Stimulated activated CD8-positive, alpha-beta memory T cell treated with anti-CD3 and anti-CD28 coated beads, Interleukin-12 subunit alpha, Interleukin-12 subunit beta, amount 100 ng/mL, for 4 hours (primary cell): ENCODE measurements at places on chromosomes 11 and 22.

DNA sequence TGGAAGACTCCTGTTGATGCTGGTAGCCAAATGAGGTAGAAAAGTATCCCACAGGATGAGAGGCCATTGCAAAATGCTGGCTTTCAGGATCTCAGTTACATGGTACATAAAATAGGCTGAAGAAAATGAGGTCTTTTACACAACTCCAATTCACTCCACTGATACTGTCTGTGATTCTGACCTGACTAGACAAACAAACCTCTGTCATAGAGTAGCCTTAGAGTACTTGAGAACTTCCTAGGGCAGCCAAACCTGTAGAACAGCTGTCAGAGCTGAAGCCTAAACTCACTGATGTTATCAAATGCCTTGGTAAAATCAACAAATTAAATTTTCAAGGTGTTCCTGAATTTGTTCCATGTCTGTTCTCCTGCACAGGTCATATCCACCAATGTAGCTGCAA lies 26.2 kb upstream of the POGLUT3 start:
- DNase-seq, result no peak

- no peak for DNase-seq
Observed at GRCh38 chr11:23974051-23974450, 522.8 kb upstream of the LUZP2 start.

DNA sequence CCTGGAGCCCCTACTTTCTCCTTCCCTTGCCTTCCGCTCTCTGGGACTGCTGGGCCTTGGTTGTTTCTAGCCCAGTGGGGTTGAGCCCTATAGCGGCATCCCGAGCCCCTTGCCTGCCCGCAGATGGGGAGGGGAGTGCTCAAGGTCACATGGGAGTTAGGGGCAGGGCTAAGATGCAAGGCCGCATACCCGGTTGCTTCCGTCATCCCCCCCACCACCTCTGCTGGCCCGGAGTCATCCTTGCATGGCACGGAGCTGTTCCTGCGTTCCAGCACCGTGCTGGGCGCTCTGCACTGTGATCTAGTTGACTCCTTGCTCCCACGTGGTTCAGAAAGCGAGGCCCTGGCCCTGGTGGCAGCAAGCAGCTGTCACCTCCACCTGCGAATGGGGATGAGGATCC lies 18.0 kb downstream of the FLRT1 start:
- DNase-seq, result no peak

- no peak for DNase-seq
Observed at GRCh38 chr11:94521684-94522083, 9.4 kb downstream of the C11orf97 start.

GRCh38 chr11:75583718-75584658 lies 21.9 kb downstream of the SERPINH1 start:
- no peak for DNase-seq

DNA sequence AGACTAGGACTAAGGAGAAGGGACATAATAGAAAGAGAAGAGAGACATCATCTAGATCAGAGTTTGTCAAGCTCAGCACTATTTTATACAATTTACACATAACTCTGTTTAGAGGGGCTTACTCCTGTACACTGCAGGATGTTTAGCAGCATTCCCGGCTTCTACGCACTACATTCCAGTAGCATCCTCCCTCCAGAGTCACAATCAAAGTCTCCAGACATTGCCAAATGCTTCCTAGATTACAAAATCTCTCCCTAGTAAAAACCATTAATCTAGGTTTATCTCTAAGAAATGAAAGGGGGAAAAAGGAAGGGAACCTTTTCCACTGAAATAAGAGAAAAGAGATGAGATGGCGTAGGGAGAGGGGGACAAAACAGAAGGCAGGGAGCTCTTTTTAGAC lies 4.0 kb downstream of the USP28 start:
- no peak for DNase-seq

- DNase-seq, result no peak
Observed at GRCh38 chr11:69936771-69937170, 117.6 kb upstream of the FGF3 start.

DNA sequence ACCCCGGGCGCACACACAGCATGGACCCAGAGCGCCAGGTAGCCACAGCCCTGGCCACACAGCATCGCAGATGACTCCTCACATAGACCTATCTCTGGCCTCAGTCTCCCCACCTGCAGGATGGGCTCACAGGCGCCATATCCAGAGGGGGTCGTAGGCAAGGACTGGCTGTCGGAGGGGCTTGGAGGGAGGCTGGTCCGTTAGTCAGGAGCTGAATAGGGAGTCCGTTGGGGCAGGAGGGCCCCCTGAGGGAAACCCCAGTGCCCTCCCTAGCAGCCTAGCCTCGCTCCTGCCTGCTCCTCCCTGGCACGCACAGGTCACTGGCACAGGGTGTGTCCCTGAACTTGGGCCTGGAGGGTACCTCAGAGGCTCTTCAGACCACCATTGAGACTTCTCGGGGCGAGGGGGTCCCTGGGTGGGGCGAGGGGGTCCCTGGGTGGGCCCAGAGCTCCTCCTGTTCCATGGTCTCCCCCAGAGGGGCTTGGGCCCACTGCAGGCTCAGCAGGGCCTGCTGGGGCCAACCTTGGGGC lies 2.0 kb downstream of the PLXNB2 start:
- no peak for DNase-seq

- DNase-seq, result no peak
Observed at GRCh38 chr11:79925570-79925969, 484.7 kb upstream of the TENM4 start.

DNA sequence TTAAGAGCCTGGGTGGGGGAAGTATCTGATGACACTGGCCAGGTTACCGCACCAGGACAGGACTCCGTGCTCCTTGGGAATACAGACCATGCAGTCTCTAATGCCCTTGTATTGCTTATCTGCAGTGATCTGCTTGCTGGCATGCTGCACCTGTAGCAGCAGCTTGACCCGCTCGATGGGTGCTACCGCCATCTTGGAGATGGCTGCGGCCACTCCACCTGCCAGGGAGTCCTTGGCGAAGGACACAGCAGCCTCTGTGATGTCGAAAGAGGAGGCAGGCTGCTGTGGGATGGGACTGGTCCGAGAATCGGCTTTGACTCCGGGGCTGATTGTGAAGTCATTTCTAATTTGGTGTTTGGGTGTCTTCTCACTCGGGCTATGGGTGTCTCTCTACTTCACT lies 3.1 kb downstream of the WBP2NL start:
- no peak for DNase-seq

DNA sequence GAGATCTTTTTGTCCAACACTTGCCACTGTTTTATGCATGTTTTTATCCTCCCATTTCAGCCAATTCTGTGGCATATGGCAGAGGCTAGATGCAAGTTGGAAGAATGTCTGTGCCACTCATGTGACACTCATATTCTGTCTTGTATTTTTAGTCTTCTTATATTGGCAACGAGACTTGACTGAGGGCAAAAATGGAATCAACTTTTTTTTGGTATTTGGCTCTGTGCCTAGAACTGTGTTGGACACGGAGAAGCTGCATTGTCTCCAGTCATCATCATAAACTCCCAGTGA lies 1.7 kb upstream of the FZD4 start:
- no peak for DNase-seq

DNA sequence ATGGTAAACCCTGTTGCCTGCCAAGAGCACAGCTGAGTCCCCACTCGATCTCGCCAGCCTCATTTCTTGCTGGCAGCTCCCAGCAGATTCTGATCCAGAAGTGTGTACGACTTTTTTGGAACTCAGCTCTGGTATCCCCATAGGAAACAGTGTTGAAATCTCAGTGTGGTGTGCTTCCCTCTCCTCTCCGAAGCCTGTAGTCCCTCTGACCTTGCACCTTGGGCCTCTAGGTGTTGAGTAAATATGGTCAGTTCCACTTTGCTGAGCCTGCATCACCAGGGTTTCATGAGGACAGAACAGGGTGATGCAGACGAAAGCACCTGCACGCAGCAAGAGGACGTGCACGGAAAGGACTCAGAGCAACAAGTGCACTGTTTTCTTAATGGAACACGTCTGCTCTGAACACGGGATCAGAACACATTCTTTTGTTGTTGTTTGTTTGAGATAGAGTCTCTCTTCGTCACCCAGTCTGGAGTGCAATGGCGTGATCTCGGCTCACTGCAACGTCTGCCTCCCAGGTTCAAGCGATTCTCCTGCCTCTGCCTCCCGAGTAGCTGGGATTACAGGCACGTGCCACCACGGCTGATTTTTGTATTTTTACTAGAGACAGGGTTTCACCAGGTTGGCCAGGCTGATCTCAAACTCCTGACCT lies 3.8 kb upstream of the CPT1A start:
- DNase-seq, result no peak

GRCh38 chr11:19378814-19379213 lies 138.1 kb upstream of the E2F8 start:
- DNase-seq, result no peak

DNA sequence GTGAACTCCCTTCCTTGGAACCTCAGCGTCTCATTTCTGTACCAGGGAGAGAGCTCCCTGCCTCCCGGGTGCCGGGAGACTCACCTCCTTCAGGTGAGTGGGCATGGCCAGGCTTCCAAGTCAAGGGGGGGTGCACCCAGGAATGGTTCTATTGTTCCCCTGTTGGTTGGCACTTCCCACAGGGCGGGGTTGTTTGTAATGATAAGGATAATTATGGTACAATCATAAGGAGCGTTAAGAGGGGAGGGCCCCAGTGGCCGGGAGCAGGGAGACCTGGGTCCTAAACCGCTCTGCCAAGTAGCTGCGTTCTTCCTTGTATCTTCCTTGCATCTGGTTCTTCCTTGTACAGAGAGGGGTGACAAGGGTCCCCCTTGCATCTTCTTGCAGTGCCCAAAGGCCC lies 79.1 kb downstream of the LRRC32 start:
- DNase-seq, result no peak

GRCh38 chr11:58907780-58908179 lies 31.5 kb upstream of the GLYATL1 start:
- no peak for DNase-seq

DNA sequence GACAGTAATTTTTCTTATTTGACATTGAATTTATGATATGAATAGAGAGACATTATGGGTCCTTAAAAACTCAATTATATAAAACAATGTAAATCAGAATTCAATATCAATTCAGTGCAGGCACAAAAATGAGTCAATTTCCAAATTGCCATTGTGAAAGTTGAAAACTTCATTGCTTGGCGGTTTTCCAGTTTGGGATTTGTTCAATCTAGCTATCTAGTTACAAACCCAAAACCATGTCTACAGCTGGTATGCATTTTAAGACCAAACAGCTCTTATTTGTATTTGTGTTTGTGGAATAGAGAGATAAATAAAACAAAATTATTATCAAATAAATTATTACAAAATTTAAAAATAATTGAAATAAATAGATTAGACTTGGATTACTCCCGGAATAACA lies 1206.6 kb upstream of the RAG2 start:
- no peak for DNase-seq

DNA sequence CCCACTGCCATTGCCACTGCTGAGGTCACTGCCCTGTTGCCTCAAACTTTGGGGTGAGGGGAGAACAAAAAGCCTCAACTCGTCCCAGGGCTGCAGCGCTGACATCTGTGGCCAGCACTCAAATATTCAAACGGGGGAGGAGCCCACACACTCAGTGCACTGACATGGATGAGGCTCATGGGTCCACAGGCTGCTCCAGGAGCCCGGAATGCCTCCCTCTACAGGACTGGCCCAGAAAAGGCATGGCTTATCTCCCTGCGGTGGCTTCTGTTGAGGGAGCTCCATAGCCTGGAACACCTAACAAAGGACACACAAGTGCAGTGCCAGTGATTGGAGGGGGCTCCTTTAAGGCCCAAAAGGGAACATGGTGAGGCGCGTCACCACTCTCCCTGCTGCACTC lies 341.1 kb upstream of the LUZP2 start:
- no peak for DNase-seq
